ENCODE measurements at places on chromosomes 1 and 21.
A peak's percentile ranks its signal among the peaks of the same experiment; 100 is the strongest.

DNA sequence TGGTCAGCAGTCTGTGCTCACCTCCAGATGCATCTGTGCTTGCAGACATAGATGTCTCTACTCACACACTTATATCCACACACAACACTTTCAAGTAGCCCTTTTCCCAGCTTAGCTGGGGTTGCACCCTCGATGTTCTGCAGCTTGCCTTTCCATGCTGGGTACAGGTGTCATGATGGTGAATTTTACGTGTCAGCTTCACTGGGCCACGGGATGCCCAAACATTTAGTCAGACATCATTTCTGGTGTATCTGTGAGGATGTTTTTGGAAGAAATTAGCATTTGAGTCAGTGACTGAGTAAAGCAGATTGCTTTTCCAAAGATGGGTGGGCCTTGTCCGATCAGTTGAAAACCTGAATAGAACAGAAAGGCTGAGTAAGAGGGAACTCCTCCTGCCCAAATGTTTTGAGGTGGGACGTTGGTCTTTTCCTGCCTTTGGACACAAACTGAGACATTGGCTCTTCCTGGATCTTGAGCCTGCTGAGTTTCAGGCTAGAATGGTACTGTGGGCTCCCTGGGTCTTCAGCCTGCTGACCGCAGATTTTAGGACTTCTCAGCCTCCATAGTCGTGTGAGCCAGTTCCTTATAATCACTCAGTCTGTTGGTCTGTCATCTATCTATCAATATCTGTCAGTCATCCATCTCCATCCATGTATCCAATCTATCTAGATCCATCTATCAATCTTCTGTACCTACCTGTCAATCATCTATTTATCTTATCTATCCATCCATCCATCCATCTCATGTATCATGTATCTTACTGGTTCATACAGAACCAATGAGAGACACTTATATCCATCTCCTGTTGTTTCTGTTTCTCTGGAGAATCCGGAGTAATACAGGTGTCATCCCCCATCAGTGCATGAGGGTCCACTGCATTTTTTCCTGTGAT is 12.7 kb upstream of the OBSCN start:
- DNase-seq, result no peak

- DNase-seq, result no peak
Observed at GRCh38 chr1:216332462-216332861, 90.8 kb downstream of the USH2A start.

DNA sequence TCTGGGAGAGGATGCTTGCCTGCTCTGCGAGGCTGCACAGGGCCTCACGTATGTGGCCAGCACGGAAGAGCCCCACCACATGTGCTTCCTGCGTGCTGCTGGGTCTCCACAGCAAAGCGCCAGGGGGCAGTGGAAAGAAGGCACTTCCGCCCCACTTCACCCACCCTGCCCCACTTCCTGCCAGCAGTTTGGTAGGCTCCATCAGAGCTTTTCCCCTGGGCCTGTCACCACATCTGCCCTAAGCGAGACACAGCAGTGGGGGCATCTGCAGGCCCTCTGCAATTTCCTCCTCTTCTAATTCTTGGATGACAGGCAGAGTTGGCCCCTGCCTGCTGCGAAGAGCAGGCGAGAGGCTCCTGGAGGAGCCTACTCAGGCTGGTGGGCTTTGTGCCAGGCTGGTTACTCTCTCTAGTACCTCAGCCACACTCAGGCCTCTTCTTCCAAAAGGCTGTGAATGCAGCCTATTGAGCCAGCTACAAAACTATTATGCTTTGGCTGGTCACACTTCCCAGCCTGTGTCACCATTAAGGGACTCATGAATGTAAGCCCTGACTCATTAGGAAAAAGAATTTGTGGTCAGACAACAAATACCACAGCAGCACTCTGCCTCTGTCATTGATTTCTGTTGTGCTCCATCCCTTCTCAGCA is 25.0 kb downstream of the CD244 start:
- DNase-seq, result peak; percentile 6

- DNase-seq, result peak; percentile 67
Observed at GRCh38 chr1:201346337-201346939, 31.0 kb downstream of the TNNT2 start.

DNA sequence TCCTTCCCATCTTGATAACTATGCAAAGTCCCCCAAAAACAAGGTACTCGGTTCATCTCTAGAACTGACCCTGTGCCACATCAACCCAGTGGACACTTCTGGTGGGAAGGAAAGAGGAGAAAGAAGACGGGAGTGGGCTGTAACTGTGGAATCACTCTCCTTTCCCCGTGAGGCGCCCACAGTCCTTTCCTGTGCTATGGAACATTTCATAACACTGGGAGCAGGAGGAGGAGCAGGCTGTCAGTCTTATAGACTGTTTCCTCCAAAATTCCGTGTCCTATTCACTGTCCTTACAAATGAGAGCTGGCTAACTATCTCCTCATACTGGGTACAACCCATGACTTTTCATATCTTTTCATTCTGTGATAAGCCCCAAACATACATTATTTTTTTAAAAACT is 40.7 kb downstream of the PLEKHA6 start:
- DNase-seq, result peak; percentile 29

DNA sequence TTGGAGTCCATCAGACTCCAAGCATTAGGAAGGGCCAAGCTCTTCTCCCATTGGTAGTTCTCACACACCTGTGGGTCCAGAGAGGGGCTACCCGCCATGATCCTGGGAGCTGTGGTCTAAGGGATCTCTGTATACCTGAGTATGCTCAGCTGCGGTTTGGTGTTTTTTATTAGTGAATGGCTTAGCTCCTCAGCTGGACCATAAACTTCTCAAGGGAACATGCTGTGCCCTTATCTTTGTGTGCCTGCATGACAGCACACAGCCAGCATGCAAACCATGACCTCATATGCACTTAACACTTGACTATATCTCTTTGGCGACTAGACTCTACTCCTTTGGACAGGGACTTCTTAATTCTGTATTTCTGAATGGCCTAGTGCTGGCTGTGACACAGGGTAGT is 94.5 kb downstream of the CD58 start:
- no peak for DNase-seq

GRCh38 chr1:183735069-183735860 is 69.7 kb upstream of the RGL1 start:
- DNase-seq, result peak; percentile 46

GRCh38 chr1:64967381-64967780 is 1.0 kb upstream of the JAK1 start:
- no peak for DNase-seq

GRCh38 chr1:231416901-231417300 is 5.2 kb downstream of the EGLN1 start:
- no peak for DNase-seq

DNA sequence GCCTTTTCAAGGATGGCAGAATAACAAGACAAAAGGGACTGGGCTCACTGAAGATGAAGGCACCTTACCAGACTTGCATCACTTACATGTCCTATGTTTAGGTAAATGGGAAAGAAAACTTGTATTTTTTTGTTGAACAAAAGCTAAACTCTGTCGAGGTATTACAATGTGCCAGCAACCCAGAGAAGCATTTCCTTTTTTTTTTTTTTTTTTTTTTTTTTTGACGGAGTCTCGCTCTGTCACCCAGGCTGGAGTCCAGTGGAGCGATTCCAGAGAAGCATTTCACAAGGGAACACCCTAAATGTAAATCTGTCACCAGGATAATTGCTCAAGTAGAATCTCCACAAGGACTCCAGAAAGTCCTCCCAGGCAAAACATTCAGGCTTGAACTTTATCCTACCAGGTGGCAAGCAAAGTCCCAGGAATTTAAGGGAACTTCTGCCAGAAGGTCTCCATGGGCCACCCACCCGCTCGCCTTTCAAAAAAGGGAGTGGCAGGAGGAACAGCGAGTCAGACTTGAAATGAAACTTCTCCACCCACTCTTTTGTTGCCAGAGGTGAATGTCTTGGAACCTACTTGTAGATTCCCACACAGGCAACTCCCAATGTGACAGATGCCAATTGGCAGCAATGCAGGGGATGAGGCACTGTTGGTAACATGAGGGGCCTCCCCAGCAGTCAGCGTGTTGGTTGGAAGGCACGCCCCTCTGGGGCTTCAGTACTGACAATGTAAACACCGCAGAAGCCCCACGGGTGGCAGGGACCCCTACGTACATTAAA is 125.0 kb downstream of the TIAM1 start:
- DNase-seq, result peak; percentile 62
